ENCODE measurements at places on chromosomes 4 and X.
A peak's percentile ranks its signal among the peaks of the same experiment; 100 is the strongest.

GRCh38 chr4:1756079-1756478 lies 34.8 kb downstream of the TACC3 start:
- DNase-seq, result no peak

- no peak for DNase-seq
These were observed 17.6 kb downstream of the OFD1 start for GRCh38 chrX:13752141-13752540.

- DNase-seq, result no peak
These were observed 91.1 kb upstream of the KIT start for GRCh38 chr4:54566608-54567007.

- DNase-seq, result no peak
These were observed 1.1 kb upstream of the NXT2 start for GRCh38 chrX:109535578-109535977.

GRCh38 chr4:74632634-74633033 lies 161.7 kb downstream of the BTC start:
- peak; percentile 48 for DNase-seq

DNA sequence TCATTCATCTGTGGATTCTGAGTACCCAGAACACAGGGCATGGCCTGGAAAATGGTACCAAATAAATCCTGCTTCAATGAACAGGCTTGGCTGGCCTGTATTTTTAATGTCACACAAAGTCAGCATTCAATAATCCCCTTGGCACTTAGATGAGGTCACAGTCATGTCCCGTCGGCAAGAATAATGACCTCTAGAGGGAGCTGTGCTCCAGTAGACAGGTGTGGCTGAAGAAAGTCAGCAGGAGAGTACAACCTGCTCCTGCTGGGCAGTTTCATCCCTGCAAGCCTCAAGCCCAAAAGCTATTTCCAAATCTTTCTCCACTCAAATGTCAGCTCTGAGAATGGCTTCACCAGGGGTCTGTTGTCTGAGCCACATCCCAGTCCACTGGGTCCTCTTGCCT lies 404.0 kb upstream of the F9 start:
- no peak for DNase-seq

GRCh38 chr4:43132010-43132582 lies 239.6 kb downstream of the GRXCR1 start:
- peak; percentile 32 for DNase-seq

DNA sequence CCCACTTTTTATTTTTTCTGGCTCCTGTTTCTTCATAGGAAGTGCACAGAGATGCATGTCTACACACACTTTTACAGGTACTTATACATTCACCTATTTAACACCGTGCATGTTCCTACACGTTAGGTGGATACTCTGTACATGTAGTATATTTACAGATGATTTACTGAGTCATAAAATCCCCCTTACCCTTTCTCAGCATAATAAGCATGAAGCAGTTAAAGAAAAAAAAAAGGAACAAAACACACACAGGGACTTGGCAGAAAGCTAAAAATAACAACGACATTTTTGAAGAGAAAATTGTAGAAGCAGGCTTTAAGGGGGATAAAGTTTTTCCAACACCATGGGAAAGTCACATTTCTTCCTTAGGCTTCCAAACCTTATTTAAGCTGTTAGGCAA lies 96.4 kb upstream of the IQCM start:
- DNase-seq, result no peak

GRCh38 chr4:184200296-184200695 lies 17.4 kb downstream of the ENPP6 start:
- DNase-seq, result no peak

DNA sequence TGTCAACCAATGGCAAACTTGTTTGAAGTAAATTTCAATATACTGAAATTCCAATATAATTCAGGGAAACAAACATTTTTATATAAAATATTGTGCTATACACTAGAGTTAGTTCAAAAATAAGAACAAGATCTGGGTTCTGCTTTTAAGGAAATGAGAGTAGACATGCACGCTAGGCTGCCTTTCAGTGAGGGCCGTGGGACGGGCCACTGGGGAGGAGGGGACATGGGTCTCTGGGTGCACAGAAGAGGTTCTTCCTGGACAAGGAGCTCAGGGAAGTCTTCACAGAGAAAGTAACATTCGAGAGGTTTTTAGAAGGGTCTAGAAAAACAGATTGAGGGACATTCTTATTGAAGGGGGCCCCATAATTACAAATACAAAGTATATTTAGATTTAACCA lies 64.4 kb downstream of the SHROOM3 start:
- no peak for DNase-seq

- peak; percentile 77 for DNase-seq
These were observed 5.6 kb upstream of the KLHL2 start for GRCh38 chr4:165201806-165202205.

DNA sequence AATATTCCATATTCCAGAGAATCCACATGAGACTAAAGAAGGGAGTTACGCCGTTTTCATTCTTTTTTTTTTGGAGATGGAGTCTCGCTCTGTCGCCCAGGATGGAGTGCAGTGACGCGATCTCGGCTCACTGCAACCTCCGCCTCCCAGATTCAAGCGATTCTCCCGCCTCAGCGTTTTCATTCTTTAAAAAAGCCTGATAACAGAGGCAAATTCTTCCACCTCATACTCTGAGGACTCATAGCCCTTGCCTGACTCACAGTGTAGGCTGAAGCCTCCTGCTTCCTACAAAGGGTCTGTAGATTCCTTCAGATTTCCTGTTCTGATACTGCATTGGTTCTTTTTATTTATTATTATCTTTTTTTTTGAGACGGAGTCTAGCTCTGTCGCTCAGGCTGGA lies 210.5 kb downstream of the SH3BGRL start:
- DNase-seq, result no peak

DNA sequence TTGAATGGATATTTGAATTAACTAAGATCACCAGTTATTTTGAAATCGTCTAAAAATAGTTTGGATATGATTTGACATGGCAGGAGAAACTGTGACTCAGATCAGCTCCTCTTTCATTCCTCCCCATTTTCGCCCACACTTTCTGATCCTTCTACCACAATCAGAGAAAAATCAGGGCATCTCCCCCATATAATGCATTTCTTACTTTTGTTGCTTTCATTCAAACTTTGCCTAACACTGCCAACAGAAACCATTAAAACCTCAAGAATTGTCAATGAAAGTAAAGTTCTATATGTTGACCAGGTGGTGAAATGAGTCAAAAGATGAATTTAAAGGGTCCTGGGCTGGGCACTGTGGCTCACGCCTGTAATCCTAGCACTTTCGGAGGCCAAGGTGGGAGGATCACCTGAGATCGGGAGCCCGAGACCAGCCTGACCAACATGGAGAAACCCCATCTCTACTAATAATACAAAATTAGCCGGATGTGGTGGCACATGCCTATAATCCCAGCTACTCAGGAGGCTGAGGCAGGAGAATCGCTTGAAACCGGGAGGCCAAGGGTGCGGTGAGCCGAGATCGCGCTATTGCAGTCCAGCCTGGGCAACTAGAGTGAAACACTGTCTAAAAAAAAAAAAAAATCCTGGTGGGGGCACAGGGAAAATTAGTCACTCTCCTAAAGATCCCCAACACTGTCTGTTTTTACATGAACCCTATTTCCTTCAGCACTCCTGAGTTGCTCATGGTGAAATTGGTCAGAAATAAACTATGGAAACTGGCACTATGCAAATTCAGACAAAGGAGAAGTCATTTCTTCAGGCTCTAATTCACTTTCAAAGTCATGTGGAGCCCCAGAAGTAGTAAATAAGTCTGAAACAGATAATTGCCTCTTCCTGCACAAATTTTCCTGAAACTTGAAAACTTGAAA lies 122.8 kb upstream of the NOCT start:
- no peak for DNase-seq

GRCh38 chr4:159376289-159376688 lies 273.4 kb downstream of the RAPGEF2 start:
- no peak for DNase-seq

DNA sequence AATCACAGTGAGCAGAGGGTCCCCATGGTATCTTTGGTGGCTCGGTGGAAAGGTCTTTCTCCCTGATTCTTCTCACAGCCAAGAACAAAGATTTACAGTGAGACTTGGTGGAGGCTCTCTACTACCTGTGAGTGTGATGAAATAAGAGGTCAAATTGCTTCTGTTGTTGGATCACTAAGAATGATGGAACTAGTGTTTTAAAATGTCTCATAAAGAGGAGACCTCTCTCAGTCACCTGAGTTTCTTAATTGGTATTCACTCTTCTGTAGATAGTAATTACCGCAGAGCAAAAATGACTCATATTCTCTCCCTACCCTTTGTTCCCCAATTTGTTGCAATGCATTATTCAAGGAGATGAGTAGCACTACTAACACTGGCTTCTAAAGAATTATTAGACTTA lies 100.9 kb upstream of the TBC1D9 start:
- no peak for DNase-seq

GRCh38 chr4:8602686-8603430 lies 10.3 kb downstream of the CPZ start:
- DNase-seq, result no peak

- DNase-seq, result no peak
These were observed 65.3 kb downstream of the RHOH start for GRCh38 chr4:40262077-40262528.

DNA sequence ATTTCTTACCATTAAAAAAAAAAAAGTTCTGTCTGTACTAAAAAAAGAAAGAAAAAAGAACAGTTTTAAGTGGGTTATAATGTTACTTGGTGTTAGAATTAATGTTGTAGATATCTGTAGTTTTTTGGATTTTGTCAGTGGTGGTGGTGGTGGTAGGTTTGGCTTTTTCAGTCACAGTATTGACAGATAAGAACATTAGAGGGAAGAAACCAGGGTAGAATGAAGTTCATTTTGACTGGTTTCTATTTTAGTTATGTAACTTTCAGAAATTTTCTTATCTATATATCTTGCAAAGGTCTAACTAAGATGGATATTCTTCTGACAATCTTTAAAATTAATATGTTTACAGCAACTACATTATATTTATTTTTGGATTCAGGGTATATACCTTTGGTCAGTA lies 105.4 kb downstream of the FBXW7 start:
- no peak for DNase-seq

- DNase-seq, result peak; percentile 82
These were observed 24.0 kb upstream of the MTHFD2L start for GRCh38 chr4:74133786-74134499.

- no peak for DNase-seq
These were observed 151.1 kb upstream of the ADGRL3 start for GRCh38 chr4:61049018-61049417.

GRCh38 chr4:78145622-78146021 lies 88.5 kb downstream of the FRAS1 start:
- DNase-seq, result no peak

GRCh38 chr4:132737344-132737743 lies 411.8 kb upstream of the PCDH10 start:
- DNase-seq, result no peak

GRCh38 chr4:187073820-187074219 lies 350.2 kb upstream of the FAT1 start:
- DNase-seq, result no peak

- DNase-seq, result no peak
These were observed 31.3 kb downstream of the FAM241A start for GRCh38 chr4:112176596-112176995.

- no peak for DNase-seq
These were observed 1.6 kb downstream of the RAB33A start for GRCh38 chrX:130173190-130173895.

- no peak for DNase-seq
These were observed 55.1 kb upstream of the PGAM4 start for GRCh38 chrX:78024349-78025059.

DNA sequence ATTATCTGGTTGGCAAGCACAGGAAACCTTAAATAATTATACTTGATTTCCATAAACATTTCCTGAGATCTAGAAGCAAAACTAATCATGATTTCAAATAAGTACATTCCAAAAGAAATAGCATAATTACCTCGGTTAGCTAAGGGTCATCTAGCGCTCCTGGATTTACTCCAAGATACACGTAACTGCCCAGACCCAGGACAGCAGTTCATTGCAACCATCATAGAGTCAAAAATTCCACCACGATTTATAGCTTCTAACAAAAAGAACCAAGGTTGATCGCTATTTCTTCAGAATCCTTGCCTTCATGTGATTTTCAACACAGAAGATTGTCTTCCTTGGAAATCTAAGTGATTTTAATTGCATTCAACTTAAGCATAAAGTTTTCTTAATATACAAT lies 1235.5 kb upstream of the TENM3 start:
- no peak for DNase-seq

DNA sequence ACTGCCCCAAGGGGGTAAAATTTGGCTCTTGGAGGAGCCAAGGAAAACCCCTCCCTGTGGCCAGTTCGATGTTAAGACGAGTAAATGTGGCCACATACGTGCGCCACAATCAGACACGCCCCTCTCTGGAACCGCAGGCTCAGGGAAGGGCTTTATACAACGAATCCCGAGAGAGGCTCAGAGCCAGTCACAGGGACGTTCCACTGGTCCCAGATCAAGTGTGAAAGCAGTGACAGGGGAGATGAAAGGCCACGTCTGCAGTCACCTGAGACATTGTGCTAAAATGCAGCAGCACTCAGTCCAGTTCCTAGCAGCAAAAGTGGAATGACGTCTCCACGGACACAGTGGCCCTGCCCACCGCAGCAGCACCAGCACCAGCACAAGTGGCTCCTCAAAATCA lies 68.0 kb downstream of the ACOX3 start:
- DNase-seq, result no peak

- no peak for DNase-seq
These were observed 27.7 kb upstream of the MOB1B start for GRCh38 chr4:70874268-70875156.

DNA sequence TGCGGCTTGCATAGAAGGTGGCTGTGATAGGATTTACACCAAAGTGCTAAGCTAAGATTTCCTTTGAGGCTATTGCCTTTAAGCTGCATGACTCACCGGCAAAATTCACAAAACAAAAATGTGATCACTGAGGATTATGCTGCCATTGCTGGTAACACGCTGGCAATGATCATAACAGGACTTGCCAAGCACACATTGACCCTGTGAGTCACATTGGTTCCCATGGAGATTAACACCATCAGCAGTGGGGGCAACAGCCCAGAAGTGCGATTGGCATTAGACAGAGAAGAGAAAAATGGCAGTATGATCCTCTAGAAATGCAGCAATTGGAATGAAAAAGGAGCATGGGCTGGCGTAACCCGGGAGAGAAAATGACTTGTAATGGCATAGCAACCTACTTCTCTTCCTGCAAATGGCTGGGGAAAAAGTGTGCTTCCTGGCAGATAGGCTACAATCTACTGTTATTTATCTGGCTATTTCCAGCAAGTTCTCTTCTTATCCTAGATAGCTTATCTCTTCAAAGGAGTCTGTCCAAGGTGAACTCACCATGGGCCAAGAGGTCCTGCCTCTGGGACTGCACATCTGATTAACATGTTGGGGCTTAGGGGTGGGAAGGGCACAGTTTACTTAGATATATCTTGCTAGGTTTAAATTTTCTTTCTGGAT lies 314.2 kb upstream of the IGFBP7 start:
- no peak for DNase-seq

- DNase-seq, result peak; percentile 60
These were observed 3.1 kb downstream of the JADE1 start for GRCh38 chr4:128812442-128813235.
